ENCODE measurements at places on chromosomes 7 and 10.

DNA sequence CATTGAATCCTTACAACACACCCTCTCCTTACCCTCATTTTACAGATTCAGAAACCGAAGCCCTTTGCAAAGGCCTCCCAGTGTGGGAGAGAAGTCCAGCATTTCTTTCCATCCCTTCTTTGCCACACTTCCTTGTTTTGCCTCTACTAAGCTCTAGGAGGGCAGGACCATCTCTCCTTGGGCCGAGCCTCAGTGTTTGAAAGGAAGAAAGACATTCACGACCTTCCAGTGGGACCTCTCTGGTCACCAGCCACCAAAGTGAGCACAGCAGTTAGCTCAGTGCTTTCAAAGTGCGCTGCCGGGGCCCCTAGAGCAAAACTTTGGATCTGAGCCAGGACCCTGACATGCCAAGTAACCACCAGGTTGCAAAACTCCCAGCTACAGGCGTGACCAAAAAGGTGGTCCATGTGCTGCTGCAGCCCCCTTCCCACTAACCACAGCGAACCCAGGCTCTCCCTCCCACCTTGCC is 12.4 kb downstream of the CTBP2 start:
- DNase-seq: no peak

DNA sequence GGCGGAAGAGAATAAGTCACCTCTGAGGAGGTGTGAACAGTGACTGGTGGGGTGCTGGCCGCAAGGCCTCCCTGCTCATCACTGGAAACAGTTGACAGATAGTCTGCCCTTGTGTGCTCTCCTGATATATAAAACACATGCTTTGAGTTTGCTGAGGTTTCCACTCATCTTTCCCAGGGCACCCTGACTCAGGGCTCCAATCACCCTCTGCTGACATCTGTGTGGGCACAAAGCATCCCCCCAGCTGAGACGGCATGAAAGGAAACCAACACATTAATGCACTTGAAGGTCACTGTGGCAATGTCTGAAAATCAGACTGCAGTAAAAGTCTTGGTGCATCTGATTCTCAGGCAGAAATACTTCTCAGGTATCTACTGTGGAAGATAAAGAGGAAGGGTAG is 49.8 kb downstream of the EPDR1 start:
- no peak for DNase-seq

DNA sequence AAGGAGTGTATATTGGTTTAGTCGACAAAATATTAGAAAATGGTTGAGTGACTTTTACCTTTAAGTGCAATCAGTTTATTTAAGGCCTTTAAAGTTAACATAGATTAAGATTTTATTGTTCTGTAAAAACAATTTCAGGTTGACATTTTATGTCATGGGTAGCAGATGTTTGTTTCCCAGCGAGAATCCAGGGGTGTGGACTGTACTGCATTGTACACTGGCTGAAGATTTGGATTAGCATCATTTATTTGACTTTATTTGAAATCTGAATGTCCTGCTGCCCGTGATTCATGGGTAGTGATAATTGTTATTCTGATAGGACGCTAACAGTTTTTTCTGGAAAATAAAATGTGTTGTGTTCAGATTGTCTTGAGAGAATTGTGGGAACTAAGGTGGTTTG is 39.3 kb downstream of the RBM33 start:
- DNase-seq: no peak

DNA sequence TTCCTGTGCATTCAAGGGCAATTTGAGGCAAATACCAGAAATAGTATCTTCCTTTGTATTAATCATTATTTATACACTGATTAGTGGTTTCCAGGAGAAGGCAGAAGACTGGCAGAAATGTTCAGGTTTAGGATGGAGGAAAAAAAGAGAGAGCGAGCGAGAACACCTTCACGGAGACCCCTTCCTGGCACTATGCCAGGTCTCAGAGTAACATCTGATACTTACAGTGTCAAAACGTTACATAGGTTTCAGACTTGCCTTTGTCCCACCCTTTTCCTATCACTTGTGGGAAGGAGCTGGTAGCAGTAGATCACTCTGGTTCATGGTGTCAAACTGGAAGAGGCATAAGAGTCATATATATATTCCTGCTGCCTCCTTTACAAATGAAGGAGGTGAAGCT is 652 bp downstream of the OR2A12 start:
- DNase-seq: no peak

GRCh38 chr7:68166525-68166924 is 1169.9 kb downstream of the TYW1 start:
- DNase-seq: no peak

DNA sequence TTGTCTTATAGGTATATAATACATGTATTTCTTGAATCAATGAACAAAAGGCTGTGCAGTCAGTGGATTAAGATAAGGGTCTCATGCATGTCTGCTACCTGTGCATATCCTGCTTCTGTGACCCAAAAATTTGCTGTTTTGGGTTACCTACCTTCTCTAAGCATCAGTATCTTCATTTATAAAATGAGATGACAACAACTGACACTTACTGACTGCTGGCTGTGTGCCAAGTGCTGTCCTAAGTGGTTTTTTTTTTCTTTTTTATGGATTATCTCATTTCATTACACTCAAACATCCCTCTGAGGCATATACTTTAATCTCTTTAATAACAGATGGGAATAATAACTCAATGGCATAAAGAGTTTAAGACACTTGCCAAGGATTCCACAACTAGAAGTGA is 2.1 kb downstream of the PDK4 start:
- no peak for DNase-seq

GRCh38 chr10:34697351-34698247 is 117.5 kb downstream of the PARD3 start:
- DNase-seq: no peak

GRCh38 chr10:89470628-89471027 is 56.3 kb downstream of the IFIT5 start:
- DNase-seq: no peak

Data from ecto neural progenitor cell (in vitro differentiated cells).